ENCODE measurements at places on chromosomes 2 and 18. TPM values are rescaled to one million over a fixed set of nuclear protein-coding genes. Genes with fewer than 3 reads are reported as not detected.
A peak's percentile ranks its signal among the peaks of the same experiment; 100 is the strongest.

HOXD8 gene
- not detected for polyA plus RNA-seq

DNA sequence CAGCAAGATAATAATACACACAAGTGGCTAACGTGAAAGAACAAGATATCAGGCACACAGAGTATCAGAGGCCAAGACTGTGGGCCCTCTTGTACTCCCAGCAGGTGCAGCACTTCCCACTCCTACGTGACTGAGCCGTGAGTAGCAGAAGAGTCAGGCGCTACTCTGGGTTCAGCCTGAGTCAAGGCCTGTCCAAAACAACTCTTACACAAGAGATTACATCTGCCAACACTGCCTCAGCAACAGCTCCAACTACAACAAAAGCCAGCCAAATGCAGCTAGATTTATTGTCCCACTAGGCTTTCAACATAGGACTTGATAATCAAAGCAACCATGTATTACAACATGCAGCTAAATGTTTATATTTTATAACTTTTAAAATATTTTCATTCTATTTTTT, 56.2 kb downstream of the ITSN2 start:
- peak overlapping the region; percentile 51 for H3K27ac ChIP-seq
- no peaks in the 10 kb centered on the region for H3K36me3 ChIP-seq
- H3K4me3 ChIP-seq: no peak overlapping the region
- DNase-seq: peak; percentile 48

DNA sequence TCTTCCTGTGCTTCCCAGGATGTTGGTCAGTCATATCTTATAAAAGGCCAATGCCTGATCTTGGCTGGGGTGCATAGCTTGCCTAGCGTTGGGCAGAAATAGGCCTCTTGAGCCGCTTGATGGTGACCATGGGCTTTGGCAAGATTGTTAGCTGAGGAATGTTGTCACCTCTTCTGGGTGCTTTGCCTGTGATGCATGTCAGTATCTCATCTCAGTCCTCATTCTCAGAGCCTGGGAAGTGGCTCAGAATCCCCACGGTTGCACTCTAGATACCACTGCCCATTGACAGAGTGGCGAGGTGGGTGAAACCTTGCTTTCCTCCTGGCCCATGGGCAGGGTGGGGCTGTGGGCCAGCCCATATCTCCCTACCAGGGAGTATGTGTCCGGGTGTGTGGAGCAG, 79.2 kb upstream of the MGAT5 start:
- no peaks in the 10 kb centered on the region for H3K36me3 ChIP-seq
- peaks cover 12% of the 10 kb centered on the region for H3K4me1 ChIP-seq
- no peaks in the 10 kb centered on the region for H3K27me3 ChIP-seq
- DNase-seq: no peak

GPR39 gene
- polyA plus RNA-seq: 8.2 TPM

- no peak for DNase-seq
- no peaks in the 10 kb centered on the region for H3K36me3 ChIP-seq
- H3K27ac ChIP-seq: no peak overlapping the region
- peaks cover 3% of the 10 kb centered on the region for H3K27me3 ChIP-seq
- no peaks in the 10 kb centered on the region for H3K4me1 ChIP-seq
Observed at GRCh38 chr2:230254152-230254881, 28.8 kb downstream of the SP140 start.

TMEM200C gene
- 3.4 TPM for polyA plus RNA-seq

GRCh38 chr2:35462226-35462998, 893.2 kb upstream of the CRIM1 start:
- no peaks in the 10 kb centered on the region for H3K4me1 ChIP-seq
- H3K27ac ChIP-seq: no peak overlapping the region
- no peak for DNase-seq
- no peaks in the 10 kb centered on the region for H3K27me3 ChIP-seq
- H3K4me3 ChIP-seq: no peak overlapping the region

ZC3H6 gene
- 1.9 TPM for polyA plus RNA-seq

TNFRSF11A gene
- 4.1 TPM for polyA plus RNA-seq

DNA sequence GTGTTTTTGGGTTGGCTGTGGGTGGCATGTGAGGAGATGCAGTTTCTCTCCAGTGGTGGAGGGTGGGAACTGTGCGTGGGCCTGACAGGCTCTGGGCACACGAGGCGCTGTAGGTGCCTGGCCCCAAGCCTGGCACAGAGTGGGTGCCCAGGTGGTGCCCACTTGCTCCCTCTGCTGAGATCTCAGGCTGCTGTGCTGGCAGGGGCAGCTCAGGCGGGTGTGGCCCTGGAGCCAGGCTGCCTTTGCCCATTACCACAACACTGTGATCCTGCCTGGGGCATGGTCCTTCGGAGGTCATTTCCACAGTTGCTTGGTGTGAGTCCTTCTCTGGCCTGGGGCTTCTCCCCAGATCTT, 20.4 kb downstream of the TSHZ1 start:
- DNase-seq: no peak
- no peak overlapping the region for H3K4me3 ChIP-seq
- no peaks in the 10 kb centered on the region for H3K36me3 ChIP-seq

MAIP1 gene
- 21.7 TPM for polyA plus RNA-seq

DNA sequence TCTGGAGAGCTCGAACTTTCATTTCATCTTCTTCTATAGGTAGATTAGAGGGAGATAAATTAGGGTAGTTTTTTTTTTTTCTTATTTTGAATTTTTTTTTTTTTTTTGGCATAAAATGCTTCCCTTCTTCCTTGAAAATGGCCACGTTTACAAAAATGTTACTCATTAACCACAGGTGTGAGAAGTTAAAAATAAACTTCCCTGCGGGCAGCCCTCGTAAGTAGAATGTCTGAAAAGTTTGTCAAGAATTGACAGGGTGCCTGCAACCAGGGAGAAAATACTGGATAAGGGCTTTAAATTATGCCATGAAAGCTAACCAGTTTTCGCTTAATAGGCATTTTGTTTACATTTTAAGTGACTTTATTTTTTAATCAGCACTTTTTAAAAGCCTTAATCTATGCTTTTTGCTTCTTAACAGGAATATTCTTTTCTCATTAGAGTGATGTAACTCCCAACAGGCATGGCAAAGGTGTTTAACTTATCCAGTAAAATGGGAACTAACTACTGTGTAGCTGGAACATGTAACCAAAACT, 4.2 kb upstream of the FN1 start:
- H3K4me3 ChIP-seq: no peak overlapping the region
- peak overlapping the region; percentile 26 for H3K27ac ChIP-seq
- peaks cover 10% of the 10 kb centered on the region for H3K4me1 ChIP-seq

GRCh38 chr2:128395640-128396499, 77.2 kb upstream of the HS6ST1 start:
- peak overlapping the region; percentile 84 for H3K27ac ChIP-seq
- no peaks in the 10 kb centered on the region for H3K36me3 ChIP-seq
- H3K4me1 ChIP-seq: peaks cover 5% of the 10 kb centered on the region

- H3K36me3 ChIP-seq: no peaks in the 10 kb centered on the region
Observed at GRCh38 chr18:11498821-11499220, 110.6 kb upstream of the SLC35G4 start.

GRCh38 chr2:70643715-70644114, 90.1 kb upstream of the TGFA start:
- H3K27ac ChIP-seq: no peak overlapping the region
- peaks cover 17% of the 10 kb centered on the region for H3K27me3 ChIP-seq
- no peak overlapping the region for H3K4me3 ChIP-seq
- H3K4me1 ChIP-seq: no peaks in the 10 kb centered on the region

DNA sequence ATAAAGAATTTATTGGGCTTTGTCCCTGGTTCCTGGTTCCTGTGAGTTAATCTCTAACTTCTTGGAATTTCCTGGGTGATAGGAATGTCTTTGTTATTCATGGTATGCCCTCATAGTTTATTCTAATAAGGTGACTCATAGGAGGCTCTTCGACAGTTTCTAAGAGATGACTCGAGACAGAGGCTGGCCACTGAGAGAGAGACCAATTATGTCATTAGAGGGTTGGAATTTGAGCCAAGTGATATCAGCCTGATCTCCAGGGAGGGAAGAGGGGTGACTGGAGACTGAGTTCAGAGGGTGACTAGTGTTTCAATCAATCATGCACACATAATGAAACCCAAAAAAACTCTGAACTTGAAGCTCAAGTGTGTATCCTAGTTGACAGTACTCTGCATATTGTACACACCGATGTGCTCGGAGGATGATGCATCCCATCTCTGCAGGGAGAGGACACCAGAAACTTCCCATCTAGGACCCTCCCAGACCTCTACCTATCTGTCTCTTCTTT, 185.7 kb downstream of the MTCL1 start:
- peak overlapping the region; percentile 54 for H3K27ac ChIP-seq
- no peaks in the 10 kb centered on the region for H3K27me3 ChIP-seq
- H3K36me3 ChIP-seq: no peaks in the 10 kb centered on the region
- peaks cover 5% of the 10 kb centered on the region for H3K4me1 ChIP-seq
- DNase-seq: peak; percentile 81

- H3K4me1 ChIP-seq: peaks cover 8% of the 10 kb centered on the region
- H3K27ac ChIP-seq: no peak overlapping the region
- no peak overlapping the region for H3K4me3 ChIP-seq
- H3K27me3 ChIP-seq: no peaks in the 10 kb centered on the region
- H3K36me3 ChIP-seq: no peaks in the 10 kb centered on the region
- DNase-seq: no peak
Observed at GRCh38 chr2:15181092-15181745, 379.9 kb downstream of the NBAS start.

SRD5A2 gene
- not detected for polyA plus RNA-seq

DNA sequence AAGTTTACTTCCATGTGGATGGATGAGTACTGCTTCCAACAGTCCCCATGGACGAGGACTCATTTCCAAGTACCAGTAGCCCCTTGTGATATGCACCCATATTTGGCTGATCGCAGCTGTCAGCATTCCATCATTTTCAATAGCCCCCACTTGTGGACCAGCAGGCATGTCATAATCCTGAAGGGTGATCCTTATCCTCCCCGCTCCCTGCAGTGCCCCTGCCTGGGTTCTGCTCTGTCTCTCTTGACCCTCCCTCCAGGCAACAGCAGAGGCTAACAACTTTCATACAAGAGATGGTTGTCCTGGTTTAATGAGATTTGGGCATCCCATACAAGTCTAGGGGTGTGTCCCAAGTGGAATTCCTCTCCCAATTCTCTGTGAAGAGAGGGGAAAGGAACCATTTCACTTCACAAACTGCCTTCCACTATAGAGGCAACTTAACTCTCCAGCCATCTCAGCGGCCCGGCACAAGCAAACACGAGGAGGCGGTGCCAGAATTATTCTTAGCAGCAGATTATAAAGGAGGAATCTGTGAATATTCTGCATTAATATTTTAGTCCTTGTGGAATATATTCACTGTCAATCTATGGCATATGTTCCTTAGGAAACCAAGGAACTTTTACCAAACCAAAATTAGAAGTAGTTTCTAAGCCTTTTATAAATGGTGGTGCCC, 110.7 kb downstream of the RTN4 start:
- no peaks in the 10 kb centered on the region for H3K4me1 ChIP-seq
- H3K27ac ChIP-seq: no peak overlapping the region
- no peaks in the 10 kb centered on the region for H3K27me3 ChIP-seq
- H3K36me3 ChIP-seq: no peaks in the 10 kb centered on the region

DNA sequence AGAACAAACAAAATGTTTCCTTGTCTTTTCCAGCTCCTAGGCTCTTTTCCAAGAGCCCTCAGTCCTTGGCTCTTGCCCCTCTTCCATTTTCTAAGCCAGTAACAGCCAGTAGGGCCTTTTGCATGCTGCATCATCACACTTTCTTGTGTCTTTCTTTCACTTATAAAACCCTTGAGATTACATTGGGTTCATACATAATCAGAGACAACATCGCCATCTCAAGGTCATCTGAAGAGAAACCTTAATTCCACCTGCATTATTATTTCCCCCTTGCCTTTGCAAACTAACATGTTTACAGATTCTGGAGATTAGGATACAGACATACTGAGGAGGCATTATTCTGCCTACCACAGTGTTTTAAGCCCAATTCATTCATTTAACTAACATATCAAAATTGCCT, 697.3 kb downstream of the TRIB2 start:
- H3K4me1 ChIP-seq: no peaks in the 10 kb centered on the region
- H3K4me3 ChIP-seq: no peak overlapping the region
- H3K36me3 ChIP-seq: no peaks in the 10 kb centered on the region
- H3K27me3 ChIP-seq: no peaks in the 10 kb centered on the region
- no peak overlapping the region for H3K27ac ChIP-seq

- no peak overlapping the region for H3K27ac ChIP-seq
- H3K36me3 ChIP-seq: no peaks in the 10 kb centered on the region
- H3K27me3 ChIP-seq: no peaks in the 10 kb centered on the region
- H3K4me1 ChIP-seq: no peaks in the 10 kb centered on the region
Observed at GRCh38 chr2:17166506-17166905, 351.7 kb downstream of the RAD51AP2 start.

GRCh38 chr18:50022985-50023384, 172.0 kb downstream of the MYO5B start:
- no peak overlapping the region for H3K27ac ChIP-seq
- no peak overlapping the region for H3K4me3 ChIP-seq
- DNase-seq: no peak
- H3K27me3 ChIP-seq: no peaks in the 10 kb centered on the region
- H3K36me3 ChIP-seq: no peaks in the 10 kb centered on the region
- no peaks in the 10 kb centered on the region for H3K4me1 ChIP-seq

All from hepatocyte (in vitro differentiated cells).